ENCODE measurements at places on chromosomes 5 and 9.

DNA sequence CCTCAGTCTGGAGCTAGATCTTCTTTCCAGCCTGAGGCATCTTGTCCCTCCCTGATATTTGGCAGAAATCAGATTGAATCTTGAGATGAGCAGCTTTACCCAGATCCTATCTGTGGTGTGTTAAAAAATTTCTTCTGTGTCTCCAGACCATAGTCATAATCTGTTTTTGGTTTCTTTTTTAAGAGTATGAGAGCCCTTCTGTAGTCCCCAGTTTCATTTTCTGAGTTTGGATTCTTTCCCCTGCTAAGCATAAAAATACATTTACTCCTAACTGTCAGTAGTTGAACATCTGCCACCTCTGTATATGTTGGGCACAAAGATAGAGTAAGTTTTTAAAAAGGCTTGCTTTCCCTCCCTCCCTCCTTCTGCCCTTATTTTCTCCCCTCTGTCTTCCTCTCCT lies 137.7 kb downstream of the CNTLN start:
- DNase-seq, result no peak

DNA sequence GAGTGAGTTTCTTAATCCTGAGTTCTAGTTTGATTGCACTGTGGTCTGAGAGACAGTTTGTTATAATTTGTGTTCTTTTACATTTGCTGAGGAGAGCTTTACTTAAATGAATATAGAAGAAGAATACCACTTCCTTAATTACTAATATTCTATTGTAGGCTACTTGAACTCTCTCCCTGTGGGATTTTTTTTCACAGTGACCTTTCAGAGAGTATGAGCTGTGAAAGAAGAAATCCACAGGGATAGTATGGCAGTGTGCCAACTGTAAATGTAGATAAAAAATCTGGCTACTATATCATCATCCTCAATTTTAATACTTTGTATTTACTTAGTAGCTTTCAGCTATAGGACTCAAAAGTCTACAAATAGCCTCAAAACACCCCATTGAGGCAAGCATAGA lies 67.3 kb downstream of the COMMD10 start:
- no peak for DNase-seq

GRCh38 chr5:78887384-78888118 lies 97.6 kb downstream of the ARSB start:
- DNase-seq, result no peak

- no peak for DNase-seq
Measured at GRCh38 chr9:120891245-120891883, 14.4 kb upstream of the PHF19 start.

GRCh38 chr5:149409268-149409948 lies 30.3 kb upstream of the IL17B start:
- no peak for DNase-seq

- DNase-seq, result no peak
Measured at GRCh38 chr9:26786564-26786963, 106.0 kb downstream of the CAAP1 start.

GRCh38 chr5:38468202-38468673 lies 88.2 kb downstream of the LIFR start:
- DNase-seq, result no peak

DNA sequence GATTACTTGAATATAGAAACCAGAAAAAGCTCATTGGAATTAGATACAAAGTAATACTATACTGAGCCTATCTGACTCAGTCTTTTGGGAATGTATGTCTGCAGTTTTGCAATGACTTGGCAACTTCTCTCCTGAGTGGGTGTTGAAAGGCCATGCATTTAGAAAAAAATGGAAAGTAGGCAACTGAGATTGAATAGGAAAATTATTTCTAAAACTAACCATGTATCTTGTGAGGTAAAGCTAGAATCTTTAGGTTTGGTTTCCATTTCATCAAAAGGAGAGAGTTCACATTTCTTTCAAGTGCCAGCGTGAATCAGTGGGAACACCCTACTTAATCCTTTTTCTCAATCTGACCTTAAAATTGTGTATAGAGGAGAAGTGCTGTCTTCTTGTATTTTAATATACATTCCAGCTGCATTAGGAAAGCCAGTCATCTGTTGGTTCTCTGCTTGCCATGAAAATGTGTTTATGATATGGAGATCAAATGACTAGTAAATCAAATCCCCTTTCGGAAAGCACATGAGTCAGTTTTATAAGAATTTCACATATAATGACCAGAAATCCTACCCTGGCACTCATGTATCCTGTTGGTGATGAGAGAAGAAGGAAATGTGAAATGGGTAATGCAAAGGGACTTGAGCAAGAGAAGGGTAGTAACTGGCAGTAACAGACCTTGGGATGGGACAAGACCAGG lies 30.4 kb downstream of the NFX1 start:
- DNase-seq, result no peak

GRCh38 chr9:32837551-32838058 lies 54.3 kb downstream of the TMEM215 start:
- DNase-seq, result no peak
